Activated CD4-positive, alpha-beta memory T cell treated with anti-CD3 and anti-CD28 coated beads for 36 hours (primary cell): ENCODE measurements at places on chromosomes 16 and 17. TPM values are rescaled to one million over a fixed set of nuclear protein-coding genes. Genes with fewer than 3 reads are reported as not detected.

- no peaks in the 10 kb centered on the region for H3K36me3 ChIP-seq
- no peak overlapping the region for H3K27ac ChIP-seq
- H3K4me3 ChIP-seq = no peak overlapping the region
- DNase-seq = no peak
- no peaks in the 10 kb centered on the region for H3K27me3 ChIP-seq
Measured at GRCh38 chr16:11638140-11638539, 30.1 kb upstream of the SNN start.

DNA sequence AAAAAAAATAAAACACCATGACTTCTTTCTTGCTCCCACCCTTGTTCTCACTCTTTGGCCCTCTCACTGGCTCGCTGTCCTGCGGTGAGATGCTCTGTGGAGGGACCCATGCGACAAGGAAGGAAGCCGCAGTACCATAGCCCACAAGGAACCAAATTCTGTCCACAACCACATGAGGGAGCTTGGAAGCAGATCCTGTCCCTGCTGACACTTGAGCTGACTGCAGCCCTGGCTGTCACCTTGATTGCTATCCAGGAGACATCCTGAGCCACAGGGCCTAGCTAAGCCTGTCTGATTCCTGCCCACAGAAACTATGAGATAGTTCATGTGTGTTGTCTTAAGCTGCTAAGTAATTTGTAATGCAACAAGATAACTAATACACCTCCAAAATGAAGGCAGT lies 4.8 kb upstream of the MT2A start:
- DNase-seq = peak; percentile 37
- no peak overlapping the region for H3K27ac ChIP-seq
- peaks cover 26% of the 10 kb centered on the region for H3K4me1 ChIP-seq
- H3K27me3 ChIP-seq = peaks cover 6% of the 10 kb centered on the region
- no peak overlapping the region for H3K4me3 ChIP-seq

DNA sequence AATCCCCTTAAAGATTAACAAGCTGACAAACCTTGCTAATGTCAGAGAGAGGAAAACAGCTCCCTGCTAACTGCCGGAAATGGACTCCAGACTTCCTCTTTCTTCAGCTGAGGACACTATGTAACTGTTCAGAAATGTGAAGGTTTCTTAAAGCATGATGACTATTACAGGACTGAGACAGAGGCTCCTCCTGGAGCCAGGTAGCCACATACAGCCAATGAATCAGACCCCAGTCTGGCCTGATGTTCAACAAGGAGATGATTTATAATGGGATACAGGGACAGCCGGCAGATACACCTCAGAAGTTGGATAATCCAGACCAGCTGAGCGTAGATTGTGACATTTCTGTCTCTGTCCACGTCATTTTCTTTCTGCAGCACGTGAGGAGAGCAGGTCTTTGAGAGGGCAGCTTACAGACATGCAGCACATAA lies 216.2 kb downstream of the HS3ST3A1 start:
- DNase-seq = no peak
- no peak overlapping the region for H3K27ac ChIP-seq
- H3K27me3 ChIP-seq = no peaks in the 10 kb centered on the region
- no peaks in the 10 kb centered on the region for H3K36me3 ChIP-seq

DNA sequence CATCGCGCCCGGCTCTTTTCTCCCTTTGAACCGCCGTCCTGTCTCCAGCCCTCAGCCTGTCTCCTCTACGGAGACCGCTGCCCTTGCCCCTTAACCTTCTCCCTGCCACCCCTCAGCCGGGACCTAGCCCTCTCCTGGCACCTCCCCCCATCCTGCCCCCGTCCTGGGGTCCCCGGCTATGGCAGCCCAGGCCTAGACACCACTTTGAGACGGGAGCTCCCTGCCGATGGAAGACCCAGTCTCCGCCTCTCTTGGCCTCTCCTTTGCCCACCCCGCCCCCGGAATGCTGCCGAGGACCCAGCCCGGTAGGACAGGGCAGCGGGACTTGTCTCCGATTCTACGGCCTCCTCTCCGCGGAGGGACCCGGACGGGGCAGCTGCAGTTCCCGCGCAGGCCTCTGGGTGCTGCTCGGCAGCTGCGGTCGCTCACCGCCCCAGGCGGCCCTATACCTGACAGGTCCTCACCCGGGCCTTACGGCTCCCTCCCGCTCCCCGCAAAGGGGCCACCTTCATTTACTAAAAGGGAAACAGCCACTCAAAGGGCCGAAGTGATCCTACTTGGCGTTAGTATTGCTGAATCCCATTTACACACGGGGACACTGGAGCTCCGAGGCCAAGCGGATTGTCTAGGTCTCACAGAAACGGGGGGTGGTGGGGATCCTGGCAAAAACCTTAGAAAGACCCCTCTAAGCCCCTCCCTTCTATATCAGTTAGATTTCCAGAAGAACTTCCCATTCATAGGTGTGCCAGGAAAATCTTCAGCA lies 32.6 kb upstream of the TAC4 start:
- no peaks in the 10 kb centered on the region for H3K36me3 ChIP-seq
- peaks cover 31% of the 10 kb centered on the region for H3K27me3 ChIP-seq
- no peak overlapping the region for H3K27ac ChIP-seq

- H3K4me3 ChIP-seq = no peak overlapping the region
- H3K27ac ChIP-seq = no peak overlapping the region
- no peak for DNase-seq
- H3K27me3 ChIP-seq = peaks cover 13% of the 10 kb centered on the region
- no peaks in the 10 kb centered on the region for H3K4me1 ChIP-seq
Measured at GRCh38 chr17:33140413-33141099, 148.9 kb downstream of the SPACA3 start.

DNA sequence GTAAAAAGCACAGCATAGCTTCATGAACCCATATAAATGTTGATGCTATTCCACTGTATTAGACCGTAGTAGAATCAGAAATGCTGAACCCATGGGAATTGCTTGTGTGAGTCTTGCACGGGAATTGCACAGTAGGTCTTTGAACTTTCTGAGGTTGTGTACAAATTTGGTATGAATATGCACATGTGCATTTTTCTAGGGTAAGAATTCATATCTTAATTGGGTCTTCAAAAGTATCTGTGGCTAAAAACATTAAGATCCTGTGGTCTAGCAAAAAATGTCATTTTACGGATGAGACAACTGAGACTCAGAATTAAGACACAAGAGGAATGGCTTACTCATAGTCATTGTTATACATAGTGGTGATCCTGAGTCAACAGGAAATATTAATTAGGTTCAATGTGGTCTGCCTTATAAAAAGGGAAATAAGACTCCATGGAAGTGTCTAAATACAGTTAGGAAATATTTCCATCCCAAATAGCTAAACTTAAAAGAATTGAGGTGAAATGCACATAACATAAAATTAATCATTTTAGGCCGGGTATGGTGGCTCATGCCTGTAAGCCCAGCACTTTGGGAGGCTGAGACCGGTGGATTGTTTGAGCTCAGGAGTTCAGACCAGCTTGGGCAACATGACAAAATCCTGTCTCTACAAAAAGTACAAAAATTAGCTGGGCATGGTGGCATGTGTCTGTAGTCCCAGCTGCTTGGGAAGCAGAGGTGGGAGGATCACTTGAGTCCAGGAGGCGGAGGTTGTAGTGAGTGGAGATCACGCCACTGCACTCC lies 22.8 kb downstream of the TAOK1 start:
- DNase-seq = no peak
- peaks cover 8% of the 10 kb centered on the region for H3K36me3 ChIP-seq
- peak overlapping the region; percentile 29 for H3K27ac ChIP-seq
- no peak overlapping the region for H3K4me3 ChIP-seq
- H3K4me1 ChIP-seq = peaks cover 25% of the 10 kb centered on the region

- no peaks in the 10 kb centered on the region for H3K27me3 ChIP-seq
- DNase-seq = no peak
- H3K36me3 ChIP-seq = no peaks in the 10 kb centered on the region
- H3K27ac ChIP-seq = no peak overlapping the region
- H3K4me1 ChIP-seq = no peaks in the 10 kb centered on the region
Measured at GRCh38 chr17:71251951-71252350, 868.9 kb upstream of the SOX9 start.

GRCh38 chr16:66629856-66630255 lies 25.4 kb downstream of the CMTM3 start:
- H3K4me3 ChIP-seq = no peak overlapping the region
- no peaks in the 10 kb centered on the region for H3K4me1 ChIP-seq
- H3K27me3 ChIP-seq = no peaks in the 10 kb centered on the region
- no peaks in the 10 kb centered on the region for H3K36me3 ChIP-seq

DNA sequence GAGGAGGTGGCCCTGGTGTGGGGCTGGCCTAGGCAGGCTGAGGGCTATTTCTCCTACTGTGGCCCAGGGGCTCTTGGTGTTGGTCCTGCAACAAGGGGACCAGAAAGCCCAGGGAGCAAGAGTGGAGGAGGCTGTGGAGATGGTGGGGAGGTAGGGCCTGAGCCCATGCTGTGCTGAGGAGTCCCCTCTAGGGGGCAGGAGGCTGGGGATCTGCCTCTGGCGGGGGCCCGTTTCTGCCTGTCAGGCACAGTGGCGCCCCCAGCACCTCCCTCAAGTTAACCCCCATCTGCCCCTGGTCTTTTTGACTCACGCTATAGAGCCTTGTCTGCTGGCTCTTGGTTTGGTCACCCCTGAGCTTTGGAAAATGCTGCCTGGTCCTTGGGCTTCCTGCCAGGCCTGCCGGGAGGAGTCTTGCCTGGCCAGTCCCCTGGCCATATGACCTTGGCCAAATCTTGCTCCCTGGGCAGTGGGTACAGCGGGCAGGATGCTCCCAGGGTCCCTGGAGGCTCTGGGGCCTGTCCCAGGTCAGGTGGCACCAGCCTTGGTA lies 5.9 kb downstream of the BAIAP2 start:
- no peak overlapping the region for H3K27ac ChIP-seq
- H3K27me3 ChIP-seq = peaks cover 4% of the 10 kb centered on the region
- DNase-seq = peak; percentile 30
- H3K4me1 ChIP-seq = peaks cover 1% of the 10 kb centered on the region
- no peak overlapping the region for H3K4me3 ChIP-seq

- no peak for DNase-seq
- H3K27ac ChIP-seq = no peak overlapping the region
- no peaks in the 10 kb centered on the region for H3K36me3 ChIP-seq
- peaks cover 66% of the 10 kb centered on the region for H3K4me1 ChIP-seq
Measured at GRCh38 chr16:84726669-84727467, 27.1 kb downstream of the USP10 start.

Gene LPCAT2
- 0.12 TPM for total RNA-seq

Gene KRTAP17-1
- not detected for total RNA-seq

Gene GP1BA
- total RNA-seq = not detected

Gene ERI2
- 19.8 TPM for total RNA-seq

Gene DNAH2
- total RNA-seq = not detected

Gene HS3ST3A1
- 0.85 TPM for total RNA-seq

Gene KCTD13
- total RNA-seq = 37.9 TPM
